ENCODE measurements at places on chromosomes 13 and 19.

GRCh38 chr13:40377783-40378182, 288.7 kb downstream of the FOXO1 start:
- DNase-seq = no peak

GRCh38 chr19:46954993-46955812, 64.4 kb upstream of the NPAS1 start:
- DNase-seq = peak; percentile 7

- no peak for DNase-seq
These were observed 1.3 kb upstream of the ISYNA1 start for GRCh38 chr19:18439025-18439909.

DNA sequence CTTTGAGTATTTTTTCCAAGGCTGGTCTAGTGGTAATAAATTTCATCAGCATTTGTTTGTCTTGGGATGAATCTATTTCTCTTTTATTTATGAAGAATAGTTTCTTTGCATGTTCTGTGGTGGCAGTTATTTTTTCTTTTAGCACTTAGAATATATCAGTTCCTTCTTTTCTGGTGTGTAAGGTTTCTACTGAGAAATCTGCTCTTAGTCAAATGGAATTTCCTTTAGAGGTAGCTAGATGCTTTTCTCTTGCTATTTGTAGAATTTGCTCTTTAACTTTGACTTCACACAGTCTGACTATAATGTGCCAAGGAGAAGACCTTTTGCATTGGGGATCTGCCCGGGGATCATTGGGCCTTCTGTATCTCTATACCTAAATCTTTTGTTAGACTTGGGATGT, 4.1 kb upstream of the SIGLEC6 start:
- DNase-seq = no peak

- no peak for DNase-seq
These were observed 72.2 kb downstream of the DPRX start for GRCh38 chr19:53704011-53704410.

DNA sequence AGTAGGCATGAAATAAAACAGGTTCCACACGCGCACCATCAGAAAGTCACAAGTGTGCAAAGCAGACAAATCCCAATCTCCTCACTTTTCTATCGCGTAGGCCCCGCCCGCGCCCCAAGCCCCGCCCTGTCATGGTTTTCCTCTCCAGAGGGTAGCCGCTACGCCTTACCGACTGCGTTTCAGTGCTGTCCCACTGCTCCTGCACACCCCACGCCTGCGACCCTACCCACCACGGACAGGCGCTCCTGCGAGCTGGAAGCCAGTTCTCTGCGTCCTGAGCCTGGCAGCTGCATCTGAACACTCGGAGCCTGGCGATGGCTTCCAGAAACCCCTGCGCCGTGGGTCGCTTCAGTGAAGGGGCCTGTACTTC, 379 bp upstream of the ZNF470 start:
- no peak for DNase-seq

DNA sequence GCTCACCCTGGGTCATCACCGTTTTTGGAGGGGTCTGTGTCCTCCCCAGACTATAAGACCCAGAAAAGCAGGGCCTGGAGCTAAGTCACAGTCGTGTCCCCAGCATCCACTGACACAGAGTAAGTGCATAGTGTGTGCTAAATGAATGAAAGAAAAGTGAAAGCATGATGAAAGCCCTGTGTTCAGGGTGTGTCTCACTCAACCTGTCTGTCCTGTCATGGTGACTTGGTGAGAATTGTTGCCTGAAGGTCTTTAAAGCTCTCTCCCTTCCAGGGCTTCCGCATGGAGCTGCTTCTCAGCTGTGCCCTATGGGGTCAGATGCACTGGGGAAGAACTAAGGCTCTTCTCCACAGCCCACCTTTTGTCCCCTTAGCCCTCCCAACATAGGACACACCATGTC, 20.5 kb upstream of the IGFL1 start:
- DNase-seq = no peak

DNA sequence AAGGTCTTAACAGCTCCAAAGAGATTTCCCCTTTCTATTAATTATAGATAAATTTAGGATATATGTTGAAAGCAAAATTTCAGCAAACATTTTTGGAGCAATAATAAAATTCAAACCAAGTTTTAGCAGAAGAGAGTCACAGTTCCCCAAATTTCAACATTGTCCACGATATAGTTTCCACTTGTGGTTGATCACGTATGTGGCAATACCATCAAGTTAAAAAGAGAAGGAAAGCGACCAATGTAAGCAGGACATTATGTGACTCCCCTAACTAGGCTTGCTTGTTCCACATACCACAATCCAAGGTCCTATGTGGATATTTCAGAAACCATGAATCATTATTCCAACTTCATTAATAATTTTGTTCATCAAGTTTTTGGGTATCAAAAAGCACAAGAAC, 52.8 kb downstream of the ELF1 start:
- DNase-seq = no peak

GRCh38 chr13:50196118-50196517, 180.9 kb downstream of the KCNRG start:
- DNase-seq = no peak

DNA sequence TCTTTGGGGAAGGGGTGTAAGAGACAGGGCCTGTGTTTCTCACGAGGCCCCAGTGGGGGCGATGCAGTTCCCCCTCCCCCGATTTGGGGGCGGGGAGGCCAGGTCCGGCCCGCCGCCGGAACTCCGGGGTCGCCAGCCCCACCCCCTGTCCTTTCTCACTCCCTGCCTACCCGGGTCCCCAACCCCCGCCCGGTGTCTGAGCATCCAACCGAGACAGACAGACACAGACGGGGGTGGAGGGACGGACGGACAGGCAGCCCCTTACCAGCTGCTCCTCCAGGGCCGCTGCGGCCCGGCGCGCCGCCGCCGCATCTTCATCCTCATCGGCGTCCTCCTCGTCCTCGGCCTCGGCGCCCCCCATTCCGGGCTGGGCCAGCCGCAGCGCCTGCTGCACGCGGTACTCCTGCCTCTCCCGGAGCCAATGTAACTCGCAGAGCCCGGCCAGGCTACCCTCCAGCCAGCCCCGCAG, 397 bp downstream of the DACT3 start:
- DNase-seq = no peak

DNA sequence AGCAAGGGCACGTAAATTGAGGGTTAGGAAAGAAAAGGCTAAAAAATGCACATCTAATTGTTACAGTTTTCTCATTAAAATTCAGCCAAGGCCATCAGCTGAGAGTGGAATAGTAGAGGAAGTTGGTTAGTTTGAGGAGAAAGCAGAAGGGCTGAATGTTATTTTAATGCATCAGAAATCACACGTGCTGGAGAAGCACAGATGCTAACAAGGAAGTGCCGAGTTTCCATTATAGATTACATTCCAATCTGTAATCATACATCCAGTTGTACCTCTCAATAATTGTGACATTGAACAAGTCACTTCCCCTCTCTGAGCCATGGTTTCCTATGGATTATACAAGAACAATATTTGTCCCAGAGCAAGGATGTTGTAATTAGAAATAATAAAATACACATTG, 25.1 kb downstream of the FPR3 start:
- DNase-seq = no peak

DNA sequence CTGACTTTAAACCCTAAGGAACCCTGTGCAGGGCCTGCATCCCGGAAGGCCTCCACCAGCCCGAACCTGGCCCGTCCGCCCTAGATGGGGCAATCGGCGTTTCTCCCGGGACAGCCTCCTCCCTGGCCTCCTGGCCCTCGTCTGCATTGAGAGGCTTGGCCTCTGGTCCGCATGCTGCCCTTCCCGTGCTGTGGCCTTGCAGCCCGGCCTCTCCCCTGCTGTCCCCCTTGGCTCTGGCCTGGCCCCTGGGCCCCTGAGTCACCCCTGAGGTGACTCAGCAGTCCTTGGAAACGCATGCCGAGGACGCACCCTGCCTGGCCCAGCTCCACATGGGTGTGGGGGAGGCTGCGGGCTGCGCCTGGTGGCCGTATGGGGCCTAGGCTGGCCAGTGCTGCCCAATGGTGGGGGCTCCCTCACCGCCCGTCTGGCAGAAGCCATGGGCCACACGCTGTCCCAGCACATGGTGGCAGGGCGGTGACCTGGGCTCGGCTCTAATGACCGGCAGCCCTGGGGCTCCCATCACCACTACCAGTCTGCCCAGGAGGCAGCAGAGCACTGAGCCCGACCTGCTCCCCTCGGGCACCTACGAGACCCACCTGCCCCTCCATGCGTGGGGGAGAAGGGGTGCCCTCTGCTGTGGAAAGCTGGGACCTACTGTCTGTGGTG, 25.7 kb downstream of the SH3GL1 start:
- no peak for DNase-seq

- DNase-seq = no peak
These were observed 24.2 kb downstream of the KLF12 start for GRCh38 chr13:74110053-74110452.

DNA sequence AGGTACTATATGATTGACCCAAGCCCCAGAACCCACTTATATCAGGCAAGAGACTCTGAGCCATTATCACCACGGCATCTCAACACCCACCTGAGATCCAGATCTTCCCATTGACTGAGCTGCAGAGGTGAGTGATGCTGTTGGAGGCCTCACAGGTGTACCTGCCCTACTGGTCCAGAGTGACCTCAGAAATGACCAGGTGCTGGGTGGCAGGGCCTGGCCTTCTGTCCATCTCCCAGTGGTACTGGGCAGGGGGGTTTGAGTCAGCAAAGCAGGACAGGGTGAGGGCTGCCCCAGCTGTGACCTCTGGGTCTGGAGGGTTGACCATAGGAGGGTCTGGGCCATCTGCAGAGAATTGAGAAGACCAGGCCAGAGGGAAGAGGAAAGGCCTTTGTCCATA, 13.2 kb upstream of the CEACAM20 start:
- no peak for DNase-seq

GRCh38 chr13:73967397-73968165, 166.6 kb downstream of the KLF12 start:
- no peak for DNase-seq

DNA sequence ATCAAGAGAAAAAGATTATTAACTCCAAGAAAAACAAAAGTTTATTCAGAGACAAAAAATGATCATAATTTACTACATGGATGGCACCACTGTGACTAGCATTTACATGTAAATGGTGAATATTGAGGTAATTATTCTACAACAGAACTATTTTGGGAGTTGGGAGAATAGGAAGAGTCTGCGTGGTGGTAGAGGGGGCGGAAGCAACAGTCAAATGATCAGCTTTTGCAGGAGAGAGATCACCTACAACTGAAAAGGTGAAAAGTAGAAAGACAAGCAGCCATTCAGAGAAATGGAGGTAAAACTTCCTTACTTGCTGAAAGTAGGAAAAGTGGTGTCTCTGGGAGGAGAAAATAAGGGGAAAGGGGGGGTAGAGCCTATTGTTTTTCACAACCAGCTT, 62.8 kb upstream of the SACS start:
- no peak for DNase-seq

DNA sequence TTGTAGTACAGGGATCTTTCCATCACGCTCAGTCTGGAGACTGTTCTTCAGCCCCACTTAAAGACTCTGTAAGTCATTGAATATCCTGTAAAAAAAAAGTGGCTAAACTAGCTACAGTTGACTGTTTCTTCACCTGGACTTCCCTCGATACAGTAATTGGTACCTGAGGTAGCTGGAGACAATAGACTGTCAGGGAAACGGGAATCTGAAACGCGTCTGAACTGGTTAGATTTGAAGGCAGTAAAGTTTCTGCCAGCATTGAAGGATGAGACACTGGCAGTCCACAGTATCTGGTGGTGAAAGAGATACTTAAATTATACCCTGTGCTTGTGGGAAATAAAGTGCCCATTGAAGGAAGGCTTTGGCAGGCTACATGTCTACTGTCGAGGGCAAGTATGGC, 550.5 kb downstream of the IRS2 start:
- DNase-seq = no peak

GRCh38 chr19:2633693-2634075, 68.8 kb downstream of the GNG7 start:
- no peak for DNase-seq

GRCh38 chr19:2469102-2469914, 6.6 kb upstream of the GADD45B start:
- no peak for DNase-seq

DNA sequence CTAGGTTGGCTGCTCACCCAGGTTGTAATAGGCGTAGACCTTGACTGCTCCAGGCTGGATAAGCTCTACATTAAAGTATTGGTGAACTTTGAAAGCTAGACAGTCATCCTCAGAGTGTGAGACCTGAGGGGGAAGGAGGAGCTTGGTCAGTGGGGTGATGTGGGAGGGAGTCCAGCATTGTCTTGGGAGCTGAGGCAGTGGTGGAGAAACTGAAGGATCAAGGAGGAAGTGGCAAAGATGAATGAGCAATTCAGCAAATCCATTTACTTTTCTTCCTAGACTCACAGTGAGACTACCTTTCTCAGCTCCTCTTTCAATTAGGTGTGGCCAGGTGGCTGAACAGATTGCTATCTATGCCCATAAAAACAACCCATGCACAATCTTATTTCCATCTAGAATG, 10.2 kb upstream of the TNFSF14 start:
- DNase-seq = no peak

GRCh38 chr13:77459592-77459991, 75.9 kb upstream of the SCEL start:
- DNase-seq = no peak

DNA sequence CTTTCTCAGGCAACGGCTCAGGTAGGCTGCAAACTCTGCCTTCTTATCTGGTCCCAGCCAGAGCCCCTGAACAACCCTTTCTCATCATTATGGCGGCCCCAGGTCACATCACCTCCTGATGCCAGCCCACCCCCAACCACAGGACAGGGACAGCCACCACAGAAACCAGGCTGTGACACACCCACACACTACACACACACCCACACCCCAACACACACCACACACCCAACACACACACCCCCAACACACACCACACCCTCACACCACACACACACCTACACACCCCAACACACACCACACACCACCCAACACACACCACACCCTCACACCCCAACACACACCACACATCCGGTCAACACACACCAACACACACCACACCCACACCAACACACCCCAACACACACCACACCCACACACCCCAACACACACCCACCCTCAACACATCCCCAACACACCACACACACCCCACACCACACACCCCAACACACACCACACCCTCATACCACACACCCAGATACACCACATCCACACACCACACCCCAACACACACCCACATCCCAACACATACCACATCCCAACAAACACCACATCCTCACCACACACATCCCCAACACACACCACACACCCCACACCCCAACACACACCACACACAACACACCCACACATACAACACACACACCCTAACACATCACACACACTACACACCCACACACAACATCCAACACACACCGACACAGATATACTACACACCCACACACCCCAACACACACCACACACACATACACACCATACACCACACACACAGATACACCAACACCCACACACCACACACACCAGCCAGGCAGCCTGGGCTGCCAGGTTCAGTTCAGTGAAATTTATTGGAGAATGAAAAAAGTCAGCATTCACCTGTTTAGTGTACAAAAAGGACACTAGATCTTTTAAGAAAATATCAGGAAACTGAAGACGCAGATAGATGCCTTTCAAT, 4.2 kb upstream of the ISYNA1 start:
- no peak for DNase-seq

GRCh38 chr13:35891507-35892441, 239.4 kb downstream of the DCLK1 start:
- no peak for DNase-seq

GRCh38 chr19:14510311-14511228, 7.6 kb downstream of the DNAJB1 start:
- no peak for DNase-seq

- no peak for DNase-seq
These were observed 34.1 kb downstream of the TMEM255B start for GRCh38 chr13:113792886-113793717.
